ENCODE measurements at places on chromosomes 13 and 19. TPM values are rescaled to one million over a fixed set of nuclear protein-coding genes. Genes with fewer than 3 reads are reported as not detected.

Gene TEX101
- total RNA-seq: not detected

Gene ZNF440
- total RNA-seq: not detected

Gene KIR3DL1
- not detected for total RNA-seq

Gene CGB3
- total RNA-seq: not detected

Gene FAM32A
- 96.7 TPM for total RNA-seq

Gene ZNF491
- total RNA-seq: not detected

Gene ZNF813
- total RNA-seq: 0.23 TPM

Gene ZSCAN4
- total RNA-seq: not detected

Gene CGB2
- total RNA-seq: 0.71 TPM

Gene IGSF23
- 0.31 TPM for total RNA-seq

Gene CRLF1
- 4.5 TPM for total RNA-seq

Gene ZNF460
- 1.1 TPM for total RNA-seq

Gene NLRP9
- total RNA-seq: not detected

Gene ARHGEF18
- total RNA-seq: 57.5 TPM

Gene FFAR3
- total RNA-seq: not detected

Gene C1QTNF9B
- not detected for total RNA-seq

Gene IQCN
- 0.48 TPM for total RNA-seq

Gene AP3D1
- 68.0 TPM for total RNA-seq

Gene IRGC
- not detected for total RNA-seq

Gene TBXA2R
- total RNA-seq: 0.96 TPM

Gene GJB6
- 0.06 TPM for total RNA-seq

Gene TRIP10
- 68.6 TPM for total RNA-seq

Gene ADAT3
- total RNA-seq: 7.5 TPM

Gene GIPR
- total RNA-seq: 1.7 TPM

Gene FGF22
- 1.2 TPM for total RNA-seq

Gene PRRG2
- 0.81 TPM for total RNA-seq

Gene ERCC5
- total RNA-seq: 15.4 TPM

Gene CCL25
- total RNA-seq: not detected

Gene SLC1A6
- not detected for total RNA-seq

Gene ERICH6B
- total RNA-seq: not detected

Gene TUBA3C
- total RNA-seq: not detected

Gene PLPPR2
- 10.3 TPM for total RNA-seq

Gene KLF2
- total RNA-seq: 26.8 TPM

Gene MYO16
- total RNA-seq: 0.03 TPM

Gene MAP4K1
- 0.92 TPM for total RNA-seq

Gene ZNF527
- total RNA-seq: 2.8 TPM

Gene RAB3A
- total RNA-seq: 0.69 TPM

Gene PLIN4
- total RNA-seq: 0.32 TPM

Gene MLNR
- total RNA-seq: 0.50 TPM

Gene FUZ
- 13.3 TPM for total RNA-seq

Gene BEST2
- not detected for total RNA-seq

Data from A549 treated with CORT108297 at 1 μM for 4 hours (cell line).